Activated naive CD4-positive, alpha-beta T cell treated with anti-CD3 and anti-CD28 coated beads, Interleukin-2, amount 50 U/mL, for 16 hours (primary cell): ENCODE measurements at places on chromosomes 2 and 18.

DNA sequence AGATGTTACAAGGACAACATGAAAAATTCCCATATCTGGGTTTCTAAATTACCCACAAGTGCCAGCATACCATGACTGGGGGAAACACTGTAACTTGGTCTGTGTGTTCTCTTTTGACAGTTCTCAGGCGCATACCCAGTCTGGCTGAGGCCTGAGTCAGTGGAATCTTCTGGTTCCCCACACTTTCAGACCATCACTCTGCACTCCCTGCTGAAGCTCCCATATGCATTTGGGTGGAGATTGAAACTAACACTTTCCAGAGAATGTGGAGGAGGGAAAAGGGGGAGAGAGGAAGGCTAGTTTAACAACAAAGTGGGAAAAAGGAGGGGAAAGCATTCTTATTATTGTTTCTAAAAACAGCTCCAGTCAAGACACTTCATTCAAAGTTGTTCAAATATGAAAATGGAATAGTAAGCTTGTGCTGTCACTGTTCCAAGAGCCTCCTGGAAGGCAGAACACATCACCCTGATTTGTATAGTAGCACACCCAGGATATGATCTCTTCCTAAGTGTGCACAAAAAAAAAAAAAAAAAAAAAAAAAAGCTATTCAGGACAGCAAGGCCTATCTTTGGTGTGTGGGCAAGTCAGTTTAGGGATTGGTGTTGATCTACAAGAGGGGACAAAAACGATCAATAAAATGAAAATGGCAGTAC, 48.1 kb upstream of the CTIF start:
- DNase-seq = no peak

DNA sequence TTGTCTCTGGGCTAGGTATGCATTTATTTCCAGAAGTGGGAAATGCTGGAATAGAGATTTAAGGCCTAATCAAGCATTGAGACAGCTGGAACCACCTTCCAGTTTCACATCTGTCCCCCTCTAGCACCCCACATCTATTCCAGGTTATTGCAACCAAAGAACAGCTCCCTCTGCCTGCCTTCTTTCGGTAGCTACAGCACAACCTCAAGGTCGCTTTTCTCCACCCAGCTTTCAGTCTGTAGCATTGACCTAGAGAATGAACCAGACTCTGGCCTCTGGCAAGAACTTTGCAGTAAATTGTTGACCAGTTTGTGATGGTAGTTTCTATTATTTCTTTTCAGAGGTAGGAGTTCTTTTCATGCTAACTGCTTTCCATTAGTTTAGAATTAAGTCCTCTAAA, 484.2 kb downstream of the DLGAP1 start:
- DNase-seq = no peak

GRCh38 chr18:36828157-36828629, 609 bp downstream of the TPGS2 start:
- peak; percentile 17 for DNase-seq

GRCh38 chr2:125644257-125644656, 1011.7 kb upstream of the GYPC start:
- DNase-seq = no peak

DNA sequence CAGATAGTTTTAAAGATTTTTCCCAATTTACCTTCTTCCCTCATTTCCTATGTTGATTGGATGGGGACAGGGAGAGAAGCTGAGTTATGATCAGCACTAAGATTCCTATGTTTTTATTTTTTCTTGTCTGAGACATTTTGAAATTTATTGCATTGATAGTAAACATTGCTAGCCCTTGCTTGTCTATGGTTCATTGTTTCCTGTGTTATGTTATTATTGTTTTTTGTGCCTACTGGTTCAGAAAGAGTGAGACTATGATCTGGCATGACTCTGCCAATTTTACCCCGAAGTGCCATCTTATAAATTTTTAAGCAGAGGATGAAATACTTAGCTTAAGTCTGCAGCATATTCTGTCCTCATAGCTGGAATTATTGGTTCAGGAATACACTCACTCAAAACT, 478.5 kb downstream of the MBD2 start:
- no peak for DNase-seq

- DNase-seq = no peak
Measured at GRCh38 chr18:59358414-59358711, 702 bp downstream of the LMAN1 start.

DNA sequence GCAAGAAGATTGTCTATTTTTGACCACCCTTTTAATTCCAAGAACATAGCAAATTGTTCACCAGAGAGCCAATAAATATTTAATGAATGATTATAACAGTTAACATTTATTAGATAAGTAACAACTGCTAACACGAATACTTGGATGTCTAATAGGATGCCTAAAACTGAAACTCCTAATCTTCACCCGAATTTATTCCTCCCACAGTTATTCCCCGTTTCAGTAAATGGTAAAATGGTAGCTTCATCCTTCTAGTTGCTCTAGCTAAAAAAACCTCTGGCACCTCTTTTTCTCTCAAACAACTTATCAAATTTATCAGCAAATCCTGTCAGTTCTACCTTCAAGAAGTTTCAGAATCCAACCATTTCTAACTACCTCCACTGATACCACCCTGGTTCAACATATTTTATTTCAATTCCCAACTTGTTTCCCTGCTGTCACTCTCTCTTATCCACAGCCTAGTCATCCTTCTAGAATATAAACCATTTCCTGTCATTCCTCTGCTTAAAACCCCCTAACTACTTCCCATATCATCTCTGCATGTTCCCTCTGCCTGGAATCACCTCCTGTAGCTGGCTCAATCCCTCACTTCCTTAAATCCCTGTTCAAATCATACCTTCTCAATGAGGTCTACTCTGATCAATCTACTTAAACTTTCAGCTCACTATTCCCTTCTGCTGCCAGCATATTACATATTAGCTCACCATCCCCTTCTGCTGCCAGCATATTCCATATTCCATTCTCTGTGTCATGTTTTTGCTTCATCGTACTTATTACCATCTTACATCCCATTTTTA, 93.8 kb downstream of the ROCK2 start:
- no peak for DNase-seq

- DNase-seq = no peak
Measured at GRCh38 chr2:170335351-170335750, 157.4 kb downstream of the MYO3B start.

GRCh38 chr2:209441541-209441940, 17.7 kb downstream of the MAP2 start:
- DNase-seq = no peak

DNA sequence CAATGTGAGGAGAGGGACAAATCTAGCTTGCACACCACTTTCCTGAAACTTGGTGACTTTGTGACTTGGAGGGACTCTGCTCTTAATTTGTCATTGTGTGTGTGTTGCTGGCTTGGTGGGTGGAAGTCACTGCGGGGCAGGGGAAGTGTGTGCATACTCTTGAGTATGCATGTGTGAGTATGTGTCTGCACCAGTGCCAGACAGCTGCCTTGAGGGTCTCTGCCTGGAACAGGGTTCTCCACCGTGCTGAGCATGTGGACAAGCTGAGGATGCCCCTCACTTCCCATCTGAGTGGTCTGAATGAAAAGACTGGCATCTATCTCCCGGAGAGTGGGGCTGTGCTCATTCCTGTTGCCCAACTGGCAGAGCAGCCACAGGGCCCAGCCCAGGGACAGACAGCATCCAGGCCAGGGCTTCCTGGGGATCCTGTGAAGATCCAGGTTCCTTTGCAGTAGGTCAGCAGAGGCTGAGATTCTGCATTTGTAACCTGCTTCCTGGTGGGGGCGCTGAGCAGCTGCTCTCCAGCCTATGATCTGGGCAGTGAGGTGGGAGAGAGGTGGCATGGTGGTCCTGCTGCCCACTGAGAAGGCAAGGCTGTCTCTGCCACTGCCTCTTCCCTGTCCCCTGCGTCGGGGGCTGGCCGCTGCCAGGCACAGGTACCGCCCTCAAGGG, 138.9 kb upstream of the HAAO start:
- no peak for DNase-seq

GRCh38 chr2:9225806-9226205, 19.2 kb downstream of the ASAP2 start:
- DNase-seq = no peak

DNA sequence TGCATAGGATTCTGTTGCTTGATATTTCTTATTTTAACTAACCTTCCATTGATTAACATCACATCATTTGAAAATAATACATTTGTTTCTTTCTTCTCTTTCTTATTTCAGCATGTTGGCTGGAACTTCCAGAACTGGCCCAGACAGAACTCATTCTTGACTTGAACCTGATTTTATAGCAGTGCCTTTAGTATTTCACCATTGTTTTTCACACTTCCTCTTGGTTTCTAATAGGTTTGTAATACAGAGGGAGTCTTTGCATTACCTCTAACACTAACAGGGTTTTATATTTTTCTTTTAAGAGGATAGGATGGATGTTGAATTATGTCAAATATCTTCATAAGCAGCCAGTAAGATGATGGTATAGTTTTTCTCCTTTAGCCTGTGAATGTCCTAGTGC, 39.2 kb downstream of the SEMA4F start:
- DNase-seq = no peak

DNA sequence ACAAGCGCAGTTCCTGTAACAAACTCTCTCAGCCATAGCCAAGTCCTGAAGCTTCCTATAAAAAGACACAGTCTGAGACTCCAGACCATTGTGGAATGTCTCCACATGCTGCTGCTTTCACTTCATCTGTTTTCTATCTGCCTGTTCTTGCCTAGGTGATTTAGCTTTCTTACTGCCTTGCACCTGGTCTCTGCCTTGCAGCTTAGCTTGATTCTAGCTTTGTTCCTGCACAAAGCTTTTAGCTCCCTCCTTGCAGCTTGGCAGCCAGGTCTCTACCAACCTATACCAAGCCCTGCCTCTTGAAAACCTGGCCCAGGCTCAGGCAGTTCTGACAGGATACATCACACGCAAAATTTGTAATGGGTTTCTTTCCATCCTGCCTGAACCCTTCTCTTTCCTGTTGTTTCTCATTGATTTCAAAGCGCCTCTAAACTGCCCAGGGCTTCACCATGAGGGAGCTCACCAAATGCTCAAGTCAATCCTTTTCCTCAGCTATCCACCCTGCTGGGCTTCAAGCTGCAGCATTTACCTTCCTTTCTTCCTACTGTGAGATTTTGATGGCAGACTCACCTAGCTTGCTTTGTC, 941.3 kb upstream of the NXPH2 start:
- DNase-seq = no peak

DNA sequence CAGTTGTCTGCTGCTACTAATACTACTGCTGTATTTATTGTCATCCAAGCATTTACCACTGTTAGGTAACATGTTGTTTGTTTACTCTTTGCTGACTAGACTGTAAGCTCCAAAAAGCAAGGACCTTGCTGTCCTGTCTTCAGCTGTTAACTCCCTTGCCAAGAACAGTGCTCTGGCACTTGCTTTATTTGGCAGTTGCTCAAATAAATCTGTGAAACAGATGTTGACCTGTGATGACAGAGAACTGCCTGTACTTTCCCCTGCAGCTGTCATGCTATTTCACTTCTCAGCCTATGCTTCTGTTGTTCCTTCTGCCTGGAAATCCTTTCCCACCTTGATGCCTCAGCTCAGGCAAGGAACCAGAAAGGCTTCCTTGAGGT, 181.2 kb downstream of the ATAD2B start:
- DNase-seq = no peak

GRCh38 chr18:79245517-79246001, 150.2 kb upstream of the NFATC1 start:
- no peak for DNase-seq

DNA sequence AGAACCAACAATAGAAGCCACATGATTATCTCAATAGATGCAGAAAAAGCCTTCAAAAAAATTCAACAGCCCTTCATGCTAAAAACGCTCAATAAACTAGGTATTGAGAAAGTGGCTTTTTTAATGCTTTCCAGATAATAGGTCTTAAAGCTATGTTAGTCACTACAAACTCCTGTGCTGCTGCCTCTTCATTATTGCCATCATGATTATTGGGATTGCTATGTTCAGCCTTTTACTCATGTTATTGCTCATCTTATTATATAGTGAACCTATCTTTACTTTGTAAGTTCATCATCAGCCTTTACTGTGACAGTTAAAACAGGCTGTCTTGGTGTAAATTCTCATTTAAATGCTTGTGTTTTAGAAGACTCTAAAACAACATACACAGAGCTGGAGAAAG, 1557.2 kb upstream of the ZEB2 start:
- no peak for DNase-seq

- DNase-seq = no peak
Measured at GRCh38 chr2:127052771-127053691, 53.9 kb downstream of the BIN1 start.

DNA sequence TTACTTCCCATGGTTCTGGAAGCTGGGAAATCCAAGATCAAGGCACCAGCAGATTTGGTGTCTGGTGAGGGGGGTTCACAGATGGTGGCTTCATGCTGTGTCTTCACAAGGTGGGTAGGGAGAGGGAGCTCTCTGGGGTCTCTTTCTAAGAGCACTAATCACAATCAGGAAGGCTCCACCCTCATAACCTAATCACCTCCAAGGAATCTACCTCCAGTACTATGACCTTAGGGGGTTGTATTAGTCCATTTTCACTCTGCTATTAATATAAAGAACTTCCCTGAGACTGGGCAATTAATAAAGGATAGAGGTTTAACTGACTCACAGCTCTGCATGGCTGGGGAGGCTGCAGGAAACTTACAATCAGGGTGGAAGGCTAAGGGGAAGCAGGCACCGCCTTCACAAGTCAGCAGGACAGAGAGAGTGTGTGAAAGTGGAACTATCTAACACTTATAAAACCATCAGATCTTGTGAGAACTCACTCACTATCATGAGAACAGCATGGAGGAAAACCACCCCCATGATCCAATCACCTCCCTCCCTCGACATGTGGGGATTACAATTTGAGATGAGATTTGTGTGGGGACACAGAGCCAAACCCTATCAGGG, 17.6 kb downstream of the TBC1D8 start:
- DNase-seq = no peak

GRCh38 chr2:60359569-60359968, 193.9 kb downstream of the BCL11A start:
- DNase-seq = no peak
